ENCODE measurements at places on chromosomes 4 and X. TPM values are rescaled to one million over a fixed set of nuclear protein-coding genes. Genes with fewer than 3 reads are reported as not detected.

DNA sequence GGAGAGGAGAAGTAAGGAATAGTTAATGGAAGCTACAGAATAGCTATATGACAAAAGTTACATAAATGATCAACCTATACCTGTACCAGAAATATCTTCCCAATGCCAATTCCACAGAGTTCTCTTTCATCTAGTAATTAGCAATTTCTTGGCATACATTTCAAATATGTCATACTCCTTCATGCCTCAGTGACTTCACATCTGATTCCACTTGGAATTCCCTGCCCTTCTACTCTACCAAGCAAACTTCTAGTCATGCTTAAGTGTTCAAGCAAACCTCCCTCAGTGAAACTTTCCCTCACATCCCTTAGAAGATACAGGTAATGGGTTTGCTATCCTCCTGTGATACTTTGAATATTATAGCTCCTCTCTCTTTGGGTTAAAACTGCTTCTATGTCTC lies 127.1 kb downstream of the KLHL13 start:
- H3K27ac ChIP-seq: no peak overlapping the region
- H3K4me1 ChIP-seq: peaks cover 10% of the 10 kb centered on the region
- no peak overlapping the region for H3K4me3 ChIP-seq
- H3K36me3 ChIP-seq: no peaks in the 10 kb centered on the region

HTN1 gene
- not detected for total RNA-seq

- H3K4me1 ChIP-seq: peaks cover 4% of the 10 kb centered on the region
- no peak for DNase-seq
- no peak overlapping the region for H3K27ac ChIP-seq
- no peaks in the 10 kb centered on the region for H3K27me3 ChIP-seq
- no peak overlapping the region for H3K4me3 ChIP-seq
- peaks cover 14% of the 10 kb centered on the region for H3K36me3 ChIP-seq
These were observed 9.9 kb downstream of the TADA2B start for GRCh38 chr4:7052923-7053715.

SPANXC gene
- total RNA-seq: not detected

GRCh38 chrX:77668391-77669237 lies 117.4 kb downstream of the ATRX start:
- no peak overlapping the region for H3K4me3 ChIP-seq
- no peak overlapping the region for H3K27ac ChIP-seq
- no peaks in the 10 kb centered on the region for H3K4me1 ChIP-seq
- DNase-seq: no peak
- H3K36me3 ChIP-seq: peaks cover 5% of the 10 kb centered on the region

DNA sequence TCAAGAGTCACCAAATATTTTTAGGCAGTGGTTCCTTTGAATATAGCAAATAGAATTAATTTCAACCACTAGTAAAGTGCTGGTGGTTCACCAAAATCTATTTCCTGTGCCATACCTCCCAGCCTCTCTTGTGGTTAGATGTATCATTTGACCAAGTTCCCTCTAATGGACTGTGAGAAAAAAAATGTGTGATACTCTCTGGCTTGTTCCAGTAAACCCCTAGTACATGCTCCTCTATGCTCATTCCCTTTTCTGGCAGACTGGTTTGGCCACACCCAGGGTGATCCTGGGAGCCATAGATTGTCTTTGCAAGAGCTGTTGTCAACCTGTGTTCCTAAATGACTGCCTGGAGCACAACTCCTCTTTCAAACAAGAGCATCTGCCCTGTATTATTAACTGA lies 109.5 kb downstream of the FRAS1 start:
- H3K4me1 ChIP-seq: peaks cover 71% of the 10 kb centered on the region
- no peak overlapping the region for H3K27ac ChIP-seq
- no peak for DNase-seq
- no peaks in the 10 kb centered on the region for H3K36me3 ChIP-seq
- no peak overlapping the region for H3K4me3 ChIP-seq

GRCh38 chr4:114423582-114423981 lies 175.0 kb upstream of the UGT8 start:
- H3K27ac ChIP-seq: no peak overlapping the region
- no peaks in the 10 kb centered on the region for H3K27me3 ChIP-seq
- H3K4me1 ChIP-seq: peaks cover 3% of the 10 kb centered on the region

DNA sequence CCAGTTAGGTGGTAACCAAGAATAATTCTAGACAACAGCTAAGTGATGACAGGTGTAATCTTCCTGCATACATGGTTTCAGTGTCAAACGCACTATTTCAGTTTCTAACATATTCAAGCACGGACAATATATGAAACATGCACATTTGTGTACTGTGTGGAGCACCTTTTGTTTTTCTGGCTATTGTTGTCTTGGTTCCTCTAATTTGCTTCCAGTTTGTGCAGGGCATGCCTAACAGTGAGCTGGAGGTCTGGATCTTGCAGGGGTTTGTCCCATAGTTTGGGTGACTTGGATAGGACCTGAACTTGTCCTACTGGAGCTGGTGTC lies 70.5 kb upstream of the TBC1D9 start:
- H3K4me1 ChIP-seq: peaks cover 14% of the 10 kb centered on the region
- H3K36me3 ChIP-seq: peaks cover 6% of the 10 kb centered on the region
- DNase-seq: no peak

GABRG1 gene
- total RNA-seq: 0.17 TPM

- H3K4me3 ChIP-seq: no peak overlapping the region
- peaks cover 13% of the 10 kb centered on the region for H3K4me1 ChIP-seq
- peaks cover 7% of the 10 kb centered on the region for H3K36me3 ChIP-seq
- DNase-seq: no peak
- H3K27ac ChIP-seq: peak overlapping the region; percentile 41
These were observed 14.6 kb downstream of the SMIM20 start for GRCh38 chr4:25928379-25929297.

- H3K27ac ChIP-seq: no peak overlapping the region
- no peaks in the 10 kb centered on the region for H3K27me3 ChIP-seq
- peaks cover 12% of the 10 kb centered on the region for H3K4me1 ChIP-seq
- DNase-seq: no peak
These were observed 126.2 kb downstream of the MAPK10 start for GRCh38 chr4:86233681-86234080.

EDNRA gene
- total RNA-seq: 2.5 TPM

- H3K27me3 ChIP-seq: no peaks in the 10 kb centered on the region
- no peak overlapping the region for H3K4me3 ChIP-seq
- no peak overlapping the region for H3K27ac ChIP-seq
- DNase-seq: peak; percentile 49
- H3K4me1 ChIP-seq: peaks cover 12% of the 10 kb centered on the region
These were observed 40.7 kb downstream of the ANXA3 start for GRCh38 chr4:78592088-78592783.

GRCh38 chr4:4416981-4417380 lies 30.1 kb downstream of the NSG1 start:
- H3K4me3 ChIP-seq: no peak overlapping the region
- peaks cover 3% of the 10 kb centered on the region for H3K4me1 ChIP-seq
- H3K36me3 ChIP-seq: peaks cover 44% of the 10 kb centered on the region
- DNase-seq: no peak
- H3K27me3 ChIP-seq: no peaks in the 10 kb centered on the region

- DNase-seq: no peak
- no peaks in the 10 kb centered on the region for H3K36me3 ChIP-seq
- H3K4me1 ChIP-seq: peaks cover 15% of the 10 kb centered on the region
These were observed 4.9 kb upstream of the HAUS7 start for GRCh38 chrX:153475271-153475670.

GRCh38 chrX:155052738-155053498 lies 18.0 kb downstream of the CMC4 start:
- H3K4me1 ChIP-seq: peaks cover 8% of the 10 kb centered on the region
- no peak overlapping the region for H3K4me3 ChIP-seq
- H3K27ac ChIP-seq: peak overlapping the region; percentile 45
- H3K36me3 ChIP-seq: peaks cover 3% of the 10 kb centered on the region
- H3K27me3 ChIP-seq: no peaks in the 10 kb centered on the region

CTAG1A gene
- total RNA-seq: not detected

- H3K36me3 ChIP-seq: no peaks in the 10 kb centered on the region
- no peak overlapping the region for H3K27ac ChIP-seq
- peaks cover 2% of the 10 kb centered on the region for H3K4me1 ChIP-seq
- no peak for DNase-seq
- H3K27me3 ChIP-seq: peaks cover 40% of the 10 kb centered on the region
These were observed 149.6 kb downstream of the INPP4B start for GRCh38 chr4:142696334-142697122.

DNA sequence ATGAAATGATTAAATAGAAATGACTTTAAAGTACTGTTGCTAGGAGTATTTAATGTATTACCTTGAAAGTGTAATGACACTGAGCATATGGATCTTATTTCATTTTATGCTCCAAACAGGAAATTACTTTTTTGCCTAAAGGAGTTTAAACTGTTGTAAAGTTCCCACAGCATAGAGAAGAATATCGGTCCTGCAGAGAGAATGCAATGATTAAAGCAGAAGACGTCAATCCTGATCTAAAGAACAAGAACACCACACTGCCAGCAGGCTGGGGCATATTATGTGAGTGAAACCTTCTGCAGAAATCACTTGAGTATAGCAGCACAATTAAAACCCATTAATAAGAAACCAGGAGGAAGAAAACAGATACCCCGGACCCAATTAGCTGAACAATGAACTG lies 72.8 kb upstream of the CAMK2D start:
- no peak overlapping the region for H3K27ac ChIP-seq
- no peaks in the 10 kb centered on the region for H3K27me3 ChIP-seq
- H3K36me3 ChIP-seq: no peaks in the 10 kb centered on the region
- H3K4me3 ChIP-seq: no peak overlapping the region

DNA sequence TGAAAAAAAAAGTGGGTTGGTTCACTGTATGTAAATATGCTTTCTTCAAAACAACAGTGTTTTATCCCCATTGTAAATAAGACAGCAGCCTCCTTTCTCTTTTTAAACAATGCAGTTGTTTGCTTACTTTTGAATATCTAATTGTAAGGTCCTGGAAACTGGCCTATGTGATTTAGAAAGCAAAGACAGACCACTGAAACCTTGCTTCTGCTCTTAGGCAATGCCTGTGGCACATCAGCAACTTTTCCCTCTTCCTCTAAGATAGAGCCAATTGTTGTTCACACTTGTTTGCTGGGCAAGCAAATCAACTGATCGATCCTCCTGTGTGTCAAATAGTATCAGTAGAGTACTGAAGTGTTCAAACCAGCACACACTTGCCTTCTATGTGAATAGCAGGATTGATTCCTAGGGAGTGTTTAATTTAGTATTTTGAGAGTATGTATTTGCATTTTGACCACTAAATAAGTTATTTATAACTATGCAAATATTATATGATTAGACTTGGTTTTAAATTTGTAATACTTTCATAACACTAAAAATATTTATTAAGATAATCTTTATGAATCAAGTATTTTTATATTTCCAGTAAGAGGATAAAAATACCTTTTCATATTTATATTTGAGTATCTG lies 55.4 kb upstream of the GRPR start:
- H3K36me3 ChIP-seq: peaks cover 10% of the 10 kb centered on the region
- no peak overlapping the region for H3K4me3 ChIP-seq
- no peak for DNase-seq
- no peak overlapping the region for H3K27ac ChIP-seq
- H3K27me3 ChIP-seq: no peaks in the 10 kb centered on the region

GRCh38 chrX:13691841-13692371 lies 3.0 kb downstream of the RAB9A start:
- no peaks in the 10 kb centered on the region for H3K36me3 ChIP-seq
- peaks cover 19% of the 10 kb centered on the region for H3K27me3 ChIP-seq
- peaks cover 39% of the 10 kb centered on the region for H3K4me1 ChIP-seq
- no peak overlapping the region for H3K4me3 ChIP-seq
- no peak overlapping the region for H3K27ac ChIP-seq

GLUD2 gene
- 1.4 TPM for total RNA-seq

DNA sequence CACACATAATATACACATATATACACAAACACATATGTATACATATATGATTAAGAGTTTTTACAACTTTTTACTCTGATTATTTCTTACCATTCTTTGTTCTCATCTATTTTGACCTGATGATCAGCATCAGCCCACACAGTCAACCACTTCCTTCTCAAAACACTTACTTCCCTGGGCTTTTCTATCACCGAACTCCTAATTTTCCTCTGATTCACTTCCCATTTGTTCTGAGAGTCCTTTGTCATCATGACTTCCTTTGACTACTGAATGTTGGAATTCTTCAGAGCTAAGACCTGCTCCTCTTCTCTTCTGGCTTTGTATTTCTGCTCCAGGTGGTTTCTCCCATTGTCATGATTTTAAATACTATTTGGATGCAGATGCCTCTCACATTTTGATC lies 209.5 kb upstream of the AFF2 start:
- peaks cover 50% of the 10 kb centered on the region for H3K4me1 ChIP-seq
- H3K36me3 ChIP-seq: no peaks in the 10 kb centered on the region
- no peak for DNase-seq

- H3K27ac ChIP-seq: no peak overlapping the region
- no peak for DNase-seq
- H3K36me3 ChIP-seq: no peaks in the 10 kb centered on the region
- H3K4me3 ChIP-seq: no peak overlapping the region
- no peaks in the 10 kb centered on the region for H3K27me3 ChIP-seq
- H3K4me1 ChIP-seq: peaks cover 3% of the 10 kb centered on the region
These were observed 10.1 kb downstream of the TKTL1 start for GRCh38 chrX:154305541-154306205.

DNA sequence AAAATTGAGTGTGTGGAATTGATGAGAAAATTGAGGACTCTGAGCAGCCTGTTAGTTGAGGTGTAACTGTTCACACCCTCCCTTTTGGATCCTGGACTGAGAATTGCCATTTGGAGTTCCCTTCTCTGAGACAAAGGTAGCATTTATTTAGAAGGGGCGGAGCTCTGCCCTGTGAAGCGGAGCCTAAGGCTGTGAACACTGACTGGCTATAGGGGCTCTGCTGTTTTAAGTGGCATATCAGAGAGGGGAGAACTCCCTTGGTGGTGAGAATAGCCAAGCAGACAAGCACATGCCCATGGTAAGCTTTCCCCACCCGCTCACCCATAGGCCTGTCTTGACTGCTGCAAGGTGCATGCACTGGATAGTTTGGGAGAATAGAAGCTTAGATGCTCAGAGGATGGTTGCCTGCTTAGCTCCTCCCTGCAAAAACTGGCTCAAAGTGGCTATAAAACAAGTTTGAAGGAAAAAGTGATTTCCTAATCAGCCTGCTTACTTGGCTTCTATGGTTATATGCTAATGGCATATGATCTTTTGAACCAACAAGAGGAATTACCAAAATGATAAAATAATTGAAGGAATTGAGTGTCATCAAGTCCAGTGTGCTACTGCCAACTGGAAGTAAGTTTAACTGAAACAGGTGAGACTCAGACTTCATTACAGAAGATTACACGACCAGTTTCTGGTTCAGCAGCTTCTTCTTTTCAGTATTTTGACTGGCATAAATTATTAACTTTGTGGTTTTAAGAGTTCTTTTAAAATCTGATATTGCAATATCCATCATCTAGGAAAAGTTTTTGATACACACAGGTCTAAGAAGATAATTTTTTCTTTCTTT lies 108.4 kb downstream of the AFF1 start:
- peaks cover 14% of the 10 kb centered on the region for H3K36me3 ChIP-seq
- H3K27me3 ChIP-seq: no peaks in the 10 kb centered on the region
- no peak for DNase-seq
- no peak overlapping the region for H3K4me3 ChIP-seq

- H3K4me3 ChIP-seq: no peak overlapping the region
- peak; percentile 67 for DNase-seq
- peaks cover 13% of the 10 kb centered on the region for H3K27me3 ChIP-seq
- H3K36me3 ChIP-seq: peaks cover 12% of the 10 kb centered on the region
- H3K4me1 ChIP-seq: no peaks in the 10 kb centered on the region
- no peak overlapping the region for H3K27ac ChIP-seq
These were observed 21.1 kb downstream of the RNF212 start for GRCh38 chr4:1092026-1092982.

Data from WTC11 (cell line).